ENCODE measurements at places on chromosomes 2 and 18. TPM values are rescaled to one million over a fixed set of nuclear protein-coding genes. Genes with fewer than 3 reads are reported as not detected.
A peak's percentile ranks its signal among the peaks of the same experiment; 100 is the strongest.

DNA sequence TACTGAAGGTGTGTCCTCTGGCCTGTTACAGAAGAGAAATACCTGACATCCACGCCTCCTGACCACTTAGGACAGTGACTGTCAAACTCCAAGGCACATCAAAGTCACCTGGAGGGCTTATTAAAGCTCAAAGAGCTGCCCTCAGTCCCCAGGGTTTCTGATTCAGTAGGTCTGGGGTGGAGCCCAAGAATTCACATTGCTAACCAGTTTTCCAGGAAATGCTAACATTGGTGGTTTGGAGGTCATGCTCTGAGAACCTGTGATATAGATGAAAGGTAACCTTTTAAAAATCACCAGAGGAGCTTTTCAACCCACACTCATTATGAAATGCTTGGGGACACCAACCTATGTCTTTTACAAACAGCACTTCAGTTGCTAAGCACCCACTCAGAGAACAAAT is 172.3 kb downstream of the ALK start:
- no peak for DNase-seq
- no peaks in the 10 kb centered on the region for H3K36me3 ChIP-seq
- H3K4me3 ChIP-seq: no peak overlapping the region
- H3K27me3 ChIP-seq: no peaks in the 10 kb centered on the region
- H3K4me1 ChIP-seq: peaks cover 5% of the 10 kb centered on the region
- H3K27ac ChIP-seq: no peak overlapping the region

FOXI3 gene
- not detected for total RNA-seq

SOX11 gene
- not detected for total RNA-seq

REG3A gene
- not detected for total RNA-seq

ACADL gene
- total RNA-seq: not detected

DNA sequence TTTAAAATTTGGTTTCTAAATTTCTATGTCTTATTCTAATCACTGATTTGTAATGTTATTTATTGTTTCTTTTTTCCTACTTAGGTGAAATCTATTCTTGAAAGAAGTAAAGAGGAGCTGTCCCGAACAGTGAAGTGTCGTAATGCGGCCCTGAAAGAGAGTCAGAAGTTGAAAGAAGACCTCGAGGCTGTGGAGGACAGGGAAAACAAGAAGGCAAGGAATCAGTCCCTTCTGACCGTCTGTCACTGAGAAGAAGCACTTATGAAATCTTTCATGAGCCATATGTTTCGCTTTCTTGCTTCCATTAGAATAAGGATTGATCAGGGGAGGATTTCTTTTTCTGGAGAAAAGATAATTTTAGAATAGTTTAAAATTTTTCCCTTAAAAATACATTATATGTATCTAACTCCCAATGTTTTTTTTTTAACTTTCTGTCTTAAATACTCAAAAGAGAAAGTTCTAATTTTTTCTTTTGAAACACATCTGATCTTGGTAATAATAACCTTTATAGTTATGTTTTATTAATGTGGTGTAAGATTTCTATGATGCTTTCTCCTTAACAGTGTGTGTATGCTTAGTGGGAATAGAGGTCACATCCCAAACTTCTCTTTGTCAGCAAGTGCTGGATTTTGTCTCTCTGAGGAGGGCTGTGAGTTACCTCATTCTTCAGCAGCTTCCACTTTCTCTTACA is 79.0 kb downstream of the CCDC150 start:
- no peak overlapping the region for H3K27ac ChIP-seq
- H3K4me1 ChIP-seq: peaks cover 12% of the 10 kb centered on the region
- peaks cover 19% of the 10 kb centered on the region for H3K36me3 ChIP-seq
- H3K27me3 ChIP-seq: no peaks in the 10 kb centered on the region

DNA sequence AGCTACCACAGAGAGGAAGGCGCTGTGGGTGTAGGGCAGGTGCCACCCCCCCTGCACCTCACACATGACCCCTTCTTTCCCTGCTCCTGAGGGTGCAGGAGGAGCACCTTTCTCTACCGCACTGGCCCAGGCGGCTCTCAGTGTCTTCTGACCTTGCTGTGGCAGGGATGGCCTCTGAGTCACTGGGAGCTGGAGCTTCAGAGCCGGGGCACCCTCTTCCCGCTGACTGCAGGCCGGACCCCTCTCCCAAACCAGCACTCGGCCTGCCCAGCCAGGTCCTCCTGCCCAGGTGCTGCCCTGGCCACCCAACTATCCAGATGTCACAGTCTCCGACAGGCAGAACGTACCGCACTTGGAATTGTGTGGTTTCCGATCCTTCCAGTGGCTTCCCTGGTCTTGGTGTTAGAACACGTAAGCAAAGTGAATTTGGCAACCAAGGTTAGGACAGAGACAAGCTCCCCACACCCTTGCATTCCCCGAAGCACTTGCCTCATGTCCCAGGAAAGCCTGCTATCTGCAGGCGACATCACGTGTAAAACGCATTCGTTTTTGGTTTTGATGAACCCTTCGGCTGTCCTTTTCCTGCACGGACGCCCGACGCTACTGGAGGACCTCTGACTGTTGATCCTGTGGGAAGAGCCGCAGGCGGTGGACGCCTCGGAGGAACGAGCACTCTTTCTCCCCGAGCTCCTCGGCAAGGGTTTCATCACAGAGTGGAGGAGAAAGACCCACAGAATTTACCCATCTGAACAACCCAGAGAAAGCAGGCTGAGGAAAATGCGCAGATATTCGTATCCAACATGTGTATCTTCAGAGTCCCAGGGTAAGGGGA is 24.7 kb upstream of the KCNG2 start:
- no peaks in the 10 kb centered on the region for H3K4me1 ChIP-seq
- no peaks in the 10 kb centered on the region for H3K36me3 ChIP-seq
- no peak overlapping the region for H3K27ac ChIP-seq
- no peak for DNase-seq

CTLA4 gene
- total RNA-seq: 4.7 TPM

DNA sequence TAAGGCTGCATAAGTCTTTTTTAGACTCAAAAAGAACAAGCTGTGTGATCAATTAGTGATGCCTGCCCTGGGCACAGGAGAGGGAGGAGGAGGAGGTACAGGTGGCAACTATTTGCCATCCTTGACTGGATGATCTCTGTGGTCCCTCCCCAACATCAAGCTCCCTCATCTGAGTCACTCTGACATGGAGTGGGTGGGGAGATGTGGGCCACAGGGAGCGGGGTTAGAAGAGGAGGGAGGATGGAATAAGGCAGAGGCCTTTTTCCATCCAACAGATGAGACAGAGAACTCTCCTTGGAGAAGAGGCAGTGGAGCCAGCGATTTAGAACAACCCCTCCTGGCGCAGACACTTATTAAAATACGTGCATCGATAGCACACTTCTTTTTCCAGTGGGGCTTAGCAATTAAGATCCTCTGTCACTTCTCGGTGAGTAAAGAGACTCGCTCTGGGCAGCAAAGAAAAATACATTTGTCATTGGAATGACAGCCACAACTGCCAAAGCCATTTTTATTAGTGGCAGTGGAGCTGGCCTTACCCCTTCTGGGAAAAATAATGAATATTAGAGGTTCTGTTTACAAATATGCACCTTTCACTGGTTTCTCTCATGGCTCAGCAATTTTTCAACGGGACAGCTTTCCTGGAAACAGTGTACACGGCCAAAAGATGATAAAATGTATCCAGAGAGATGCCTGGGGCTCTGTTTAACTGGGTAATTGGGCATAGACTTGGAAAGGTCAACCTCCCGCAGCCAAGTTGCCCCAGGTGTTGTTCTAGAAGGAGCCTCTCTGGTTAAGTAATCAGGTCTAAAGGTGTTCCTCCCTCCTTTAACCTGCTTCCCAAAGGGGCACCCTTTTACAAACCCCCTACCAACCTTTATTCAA is 238.4 kb upstream of the CXCR4 start:
- H3K4me1 ChIP-seq: peaks cover 25% of the 10 kb centered on the region
- peaks cover 10% of the 10 kb centered on the region for H3K27me3 ChIP-seq
- H3K36me3 ChIP-seq: no peaks in the 10 kb centered on the region

DNA sequence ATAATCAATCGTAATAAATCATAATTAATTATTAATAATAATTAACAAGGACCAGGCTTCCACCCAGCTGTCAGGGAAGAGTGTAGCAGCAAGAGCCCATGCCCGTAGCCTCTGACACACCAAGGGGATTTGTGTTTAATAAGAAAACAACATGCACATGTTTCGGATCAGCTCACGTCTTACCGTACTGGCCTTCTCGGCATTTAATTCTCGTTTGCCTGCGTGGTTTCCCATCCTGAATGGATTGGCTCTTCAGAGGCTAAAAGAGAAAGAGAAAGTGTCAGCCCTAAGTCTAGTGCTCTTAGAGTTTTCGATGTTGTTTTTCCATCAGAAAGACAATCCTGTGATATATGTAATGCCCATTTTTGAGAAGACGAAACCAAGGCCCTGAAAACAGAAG is 27.6 kb downstream of the MBP start:
- DNase-seq: no peak
- peaks cover 83% of the 10 kb centered on the region for H3K36me3 ChIP-seq
- H3K4me3 ChIP-seq: peak overlapping the region; percentile 34
- H3K27me3 ChIP-seq: no peaks in the 10 kb centered on the region
- H3K27ac ChIP-seq: peak overlapping the region; percentile 86
- peaks cover 94% of the 10 kb centered on the region for H3K4me1 ChIP-seq

GPR75 gene
- 3.0 TPM for total RNA-seq

DNA sequence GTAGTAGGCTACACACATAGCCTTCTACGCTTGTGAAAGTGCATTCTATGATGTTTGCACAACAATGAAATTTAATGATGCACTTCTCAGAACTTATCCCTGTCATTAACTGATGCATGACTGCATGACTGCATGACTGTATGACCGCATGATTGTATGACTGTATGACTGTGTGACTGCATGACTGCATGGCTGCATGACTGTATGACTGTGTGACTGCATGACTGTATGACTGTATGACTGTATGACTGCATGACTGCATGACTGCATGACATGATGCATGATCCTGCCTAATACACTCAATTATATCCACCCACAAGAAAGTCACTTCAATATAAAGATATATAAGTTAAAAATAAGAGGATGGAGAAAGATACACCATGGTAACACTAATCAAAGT is 365.4 kb upstream of the FSIP2 start:
- H3K27ac ChIP-seq: no peak overlapping the region
- H3K27me3 ChIP-seq: no peaks in the 10 kb centered on the region
- H3K4me3 ChIP-seq: no peak overlapping the region
- no peaks in the 10 kb centered on the region for H3K4me1 ChIP-seq
- DNase-seq: no peak
- no peaks in the 10 kb centered on the region for H3K36me3 ChIP-seq

GRCh38 chr2:238562446-238562845 is 135.7 kb downstream of the ASB1 start:
- H3K27ac ChIP-seq: no peak overlapping the region
- H3K27me3 ChIP-seq: no peaks in the 10 kb centered on the region
- no peaks in the 10 kb centered on the region for H3K36me3 ChIP-seq
- H3K4me3 ChIP-seq: no peak overlapping the region
- no peaks in the 10 kb centered on the region for H3K4me1 ChIP-seq
- DNase-seq: no peak

- no peak for DNase-seq
- H3K4me1 ChIP-seq: no peaks in the 10 kb centered on the region
- peaks cover 3% of the 10 kb centered on the region for H3K27me3 ChIP-seq
- no peaks in the 10 kb centered on the region for H3K36me3 ChIP-seq
- no peak overlapping the region for H3K4me3 ChIP-seq
Observed at GRCh38 chr2:11663427-11663826, 6.6 kb downstream of the NTSR2 start.

GRB14 gene
- total RNA-seq: not detected

DNA sequence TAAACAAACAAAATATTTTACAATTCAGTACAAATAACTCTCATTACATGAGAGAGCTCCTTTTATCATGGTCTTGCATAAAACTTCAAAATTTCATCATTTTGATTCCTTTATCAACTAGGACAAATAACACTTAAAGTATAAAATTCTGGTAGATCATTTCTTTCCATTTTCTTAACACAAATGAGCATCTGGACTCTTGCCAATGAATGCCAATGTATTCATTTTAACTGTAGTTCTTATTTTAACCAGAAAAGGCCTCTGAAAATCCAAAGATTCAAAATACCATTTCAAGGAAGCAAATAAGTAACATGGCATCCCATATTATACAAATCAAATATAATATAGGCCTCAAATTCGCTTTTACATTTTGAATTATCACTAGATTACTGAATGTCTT is 13.8 kb upstream of the POU3F3 start:
- H3K27me3 ChIP-seq: peaks cover 29% of the 10 kb centered on the region
- H3K27ac ChIP-seq: no peak overlapping the region
- H3K4me3 ChIP-seq: no peak overlapping the region
- H3K4me1 ChIP-seq: peaks cover 5% of the 10 kb centered on the region
- DNase-seq: no peak

PXDN gene
- total RNA-seq: 0.92 TPM

SGPP2 gene
- total RNA-seq: 0.11 TPM

- peaks cover 20% of the 10 kb centered on the region for H3K36me3 ChIP-seq
- no peaks in the 10 kb centered on the region for H3K27me3 ChIP-seq
- DNase-seq: no peak
- H3K27ac ChIP-seq: no peak overlapping the region
- no peak overlapping the region for H3K4me3 ChIP-seq
- peaks cover 13% of the 10 kb centered on the region for H3K4me1 ChIP-seq
Observed at GRCh38 chr2:99445065-99445464, 44.8 kb downstream of the REV1 start.

GRCh38 chr2:163626639-163627109 is 109.1 kb downstream of the FIGN start:
- no peak overlapping the region for H3K4me3 ChIP-seq
- H3K36me3 ChIP-seq: no peaks in the 10 kb centered on the region
- no peak overlapping the region for H3K27ac ChIP-seq
- no peak for DNase-seq

DNA sequence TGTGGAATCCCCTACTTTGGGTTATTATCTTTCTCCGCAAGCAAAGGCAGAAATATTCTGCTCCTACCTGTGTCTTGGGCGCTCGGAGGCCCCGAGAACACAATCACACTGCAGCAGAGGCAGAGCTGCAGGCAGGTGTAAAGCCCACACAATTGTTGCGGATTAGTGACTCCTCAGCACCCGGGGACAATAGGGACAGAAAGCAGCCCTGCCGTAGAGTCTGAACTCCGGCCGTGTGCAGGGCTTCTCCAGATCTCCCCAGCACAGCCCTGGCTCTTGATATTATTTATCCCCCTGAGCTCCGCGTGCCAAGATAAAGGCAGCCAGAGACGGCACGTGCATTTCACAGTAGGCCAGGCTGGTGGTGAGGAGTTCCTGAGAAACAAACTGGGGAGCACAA is 229.2 kb downstream of the EN1 start:
- no peak overlapping the region for H3K27ac ChIP-seq
- DNase-seq: no peak
- H3K27me3 ChIP-seq: peaks cover 5% of the 10 kb centered on the region
- H3K4me3 ChIP-seq: no peak overlapping the region

XPO1 gene
- 226 TPM for total RNA-seq

GRCh38 chr2:105791229-105791628 is 46.5 kb downstream of the NCK2 start:
- no peak for DNase-seq
- H3K27me3 ChIP-seq: no peaks in the 10 kb centered on the region
- peaks cover 46% of the 10 kb centered on the region for H3K36me3 ChIP-seq
- peak overlapping the region; percentile 98 for H3K27ac ChIP-seq

All from activated CD8-positive, alpha-beta T cell treated with anti-CD3 and anti-CD28 coated beads, Interleukin-2, amount 10 ng/mL, durations not matched to agents 7 days and 5 days (primary cell).